Adipose tissue (tissue), 3 donors: ENCODE measurements at places on chromosomes 1 and 21. TPM values are rescaled to one million over a fixed set of nuclear protein-coding genes. Genes with fewer than 3 reads are reported as not detected.

Gene LYSMD1
- polyA plus RNA-seq, result 3.3 TPM

Gene FAM72C
- 0.04 TPM for polyA plus RNA-seq

Gene ORC1
- 0.30 TPM for polyA plus RNA-seq

Gene PLA2G2D
- polyA plus RNA-seq, result not detected

Gene AMY1C
- not detected for polyA plus RNA-seq

Gene CCDC185
- polyA plus RNA-seq, result not detected

Gene LCE1F
- polyA plus RNA-seq, result not detected

Gene ELOVL1
- 61.7 TPM for polyA plus RNA-seq
